ENCODE measurements at places on chromosomes 5 and 9. TPM values are rescaled to one million over a fixed set of nuclear protein-coding genes. Genes with fewer than 3 reads are reported as not detected.
A peak's percentile ranks its signal among the peaks of the same experiment; 100 is the strongest.

The PTPRD gene
- total RNA-seq = 5.4 TPM

- H3K27me3 ChIP-seq = no peaks in the 10 kb centered on the region
- no peaks in the 10 kb centered on the region for H3K36me3 ChIP-seq
- no peak for DNase-seq
- H3K4me1 ChIP-seq = no peaks in the 10 kb centered on the region
- H3K27ac ChIP-seq = no peak overlapping the region
- H3K4me3 ChIP-seq = no peak overlapping the region
Measured at GRCh38 chr5:72130351-72130761, 23.1 kb downstream of the MAP1B start.

DNA sequence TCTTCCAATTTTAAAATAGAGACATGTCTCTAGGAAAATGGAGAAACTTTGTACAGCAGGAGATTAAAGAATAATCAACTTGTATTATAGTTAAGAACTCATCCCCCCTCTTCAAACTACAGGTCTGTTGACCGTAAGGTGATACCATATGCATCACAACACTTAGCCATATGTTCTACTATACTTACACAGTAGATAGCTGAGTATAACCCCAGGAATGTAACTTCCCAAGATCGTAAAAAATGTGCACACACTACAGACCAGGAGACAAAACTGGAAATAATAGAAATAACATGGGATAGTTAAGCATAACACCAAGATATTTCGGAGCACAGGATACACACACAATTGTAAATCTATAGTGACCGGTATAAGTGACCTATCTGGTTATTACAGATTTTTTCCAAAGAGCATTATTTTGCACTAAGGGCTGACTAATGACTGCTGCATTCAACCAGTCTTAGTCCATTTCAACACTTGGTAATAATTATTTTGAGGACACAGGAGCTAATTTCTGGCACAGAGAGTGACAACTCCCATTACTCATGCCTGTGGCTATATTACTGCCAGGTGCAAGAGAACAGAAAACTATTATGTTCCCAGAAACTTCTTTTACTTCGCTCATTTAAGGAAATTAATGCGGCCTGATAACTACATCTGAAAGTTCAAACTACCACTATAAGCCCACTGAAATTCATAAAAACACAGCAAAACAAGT is 15.4 kb upstream of the ZNF622 start:
- H3K4me1 ChIP-seq = no peaks in the 10 kb centered on the region
- no peaks in the 10 kb centered on the region for H3K27me3 ChIP-seq
- H3K4me3 ChIP-seq = no peak overlapping the region

DNA sequence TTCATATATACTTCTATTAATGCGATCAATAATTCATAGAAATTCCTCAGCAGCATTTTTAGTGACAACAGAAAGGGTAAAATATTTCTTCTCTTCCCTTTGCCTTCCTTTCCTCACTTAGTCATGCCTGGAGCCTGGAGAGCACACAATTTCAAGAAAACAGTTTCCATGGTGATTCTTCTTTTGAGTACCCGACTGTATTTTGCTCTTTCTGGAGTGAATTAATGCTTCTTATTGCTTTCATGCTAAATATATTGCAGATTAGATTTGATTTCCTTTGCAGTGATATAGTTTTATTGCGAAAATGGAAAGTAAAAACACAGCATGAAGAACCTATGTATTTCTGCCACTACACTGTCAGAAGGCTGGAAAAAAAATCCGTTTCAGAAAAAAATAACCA is 153.5 kb downstream of the PPP2R2B start:
- no peak overlapping the region for H3K27ac ChIP-seq
- H3K36me3 ChIP-seq = no peaks in the 10 kb centered on the region
- no peaks in the 10 kb centered on the region for H3K27me3 ChIP-seq
- no peaks in the 10 kb centered on the region for H3K4me1 ChIP-seq
- no peak for DNase-seq
- H3K4me3 ChIP-seq = no peak overlapping the region

The PRDM9 gene
- total RNA-seq = not detected

- DNase-seq = peak; percentile 77
- H3K27me3 ChIP-seq = no peaks in the 10 kb centered on the region
- H3K27ac ChIP-seq = peak overlapping the region; percentile 96
Measured at GRCh38 chr5:150497274-150497988, 10.5 kb upstream of the NDST1 start.

GRCh38 chr9:121987314-121987713 is 105.8 kb downstream of the TTLL11 start:
- no peak overlapping the region for H3K4me3 ChIP-seq
- H3K27me3 ChIP-seq = no peaks in the 10 kb centered on the region
- H3K27ac ChIP-seq = no peak overlapping the region
- no peak for DNase-seq

- no peak for DNase-seq
- H3K27me3 ChIP-seq = no peaks in the 10 kb centered on the region
- H3K36me3 ChIP-seq = no peaks in the 10 kb centered on the region
Measured at GRCh38 chr5:72621576-72621975, 114.4 kb upstream of the ZNF366 start.

DNA sequence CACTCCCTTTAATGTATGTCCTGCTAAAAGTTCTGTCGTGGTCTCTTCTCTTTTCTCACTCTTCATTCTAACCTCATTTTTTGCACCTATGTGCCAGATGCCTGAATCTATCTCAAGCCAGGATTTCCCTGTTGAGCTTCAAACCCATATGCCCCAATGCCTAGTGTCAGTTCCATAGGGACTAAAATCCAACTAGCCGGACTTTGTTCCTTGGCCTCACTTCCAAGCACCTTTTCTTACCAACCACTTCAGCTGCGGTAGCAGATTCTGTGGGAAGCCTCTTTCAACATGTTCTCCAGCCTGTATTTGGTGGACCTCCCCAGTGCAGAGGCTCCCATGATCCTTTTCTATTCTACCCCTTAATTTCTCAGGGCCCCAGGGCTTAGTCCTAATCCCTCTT is 17.5 kb downstream of the C9orf57 start:
- DNase-seq = no peak
- H3K36me3 ChIP-seq = no peaks in the 10 kb centered on the region
- no peak overlapping the region for H3K4me3 ChIP-seq

The GABRA1 gene
- total RNA-seq = not detected

The NR4A3 gene
- total RNA-seq = 4.9 TPM

The KCNN2 gene
- total RNA-seq = not detected

- H3K4me3 ChIP-seq = no peak overlapping the region
- no peaks in the 10 kb centered on the region for H3K36me3 ChIP-seq
- no peak for DNase-seq
- no peak overlapping the region for H3K27ac ChIP-seq
- H3K4me1 ChIP-seq = no peaks in the 10 kb centered on the region
Measured at GRCh38 chr5:14778792-14779070, 92.8 kb downstream of the ANKH start.

The PCDHA2 gene
- total RNA-seq = 0.33 TPM

DNA sequence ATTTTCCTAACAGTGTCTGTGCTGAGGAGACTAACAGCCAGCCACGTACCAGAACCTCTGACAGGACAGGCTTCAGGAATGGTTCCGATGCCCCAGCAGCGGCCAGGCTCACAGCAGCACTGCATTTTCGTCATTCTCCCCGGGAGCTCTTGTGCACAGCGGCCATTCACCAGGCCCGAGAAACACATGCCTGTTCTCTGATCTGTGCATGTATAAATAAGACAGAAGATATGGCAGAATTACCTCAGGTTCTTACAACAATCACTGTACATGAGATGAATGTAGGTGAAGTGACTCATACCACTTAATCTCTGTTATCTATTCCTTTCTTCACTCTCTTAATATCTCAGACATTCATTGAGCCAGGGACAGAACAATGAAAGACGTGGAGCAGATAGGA is 143.0 kb downstream of the FBN2 start:
- DNase-seq = no peak
- H3K36me3 ChIP-seq = no peaks in the 10 kb centered on the region
- H3K27me3 ChIP-seq = no peaks in the 10 kb centered on the region
- H3K4me1 ChIP-seq = no peaks in the 10 kb centered on the region
- no peak overlapping the region for H3K27ac ChIP-seq
- H3K4me3 ChIP-seq = no peak overlapping the region

GRCh38 chr5:57550132-57550531 is 67.5 kb upstream of the ACTBL2 start:
- H3K27me3 ChIP-seq = no peaks in the 10 kb centered on the region
- DNase-seq = no peak
- H3K4me3 ChIP-seq = no peak overlapping the region
- H3K36me3 ChIP-seq = no peaks in the 10 kb centered on the region
- no peak overlapping the region for H3K27ac ChIP-seq

DNA sequence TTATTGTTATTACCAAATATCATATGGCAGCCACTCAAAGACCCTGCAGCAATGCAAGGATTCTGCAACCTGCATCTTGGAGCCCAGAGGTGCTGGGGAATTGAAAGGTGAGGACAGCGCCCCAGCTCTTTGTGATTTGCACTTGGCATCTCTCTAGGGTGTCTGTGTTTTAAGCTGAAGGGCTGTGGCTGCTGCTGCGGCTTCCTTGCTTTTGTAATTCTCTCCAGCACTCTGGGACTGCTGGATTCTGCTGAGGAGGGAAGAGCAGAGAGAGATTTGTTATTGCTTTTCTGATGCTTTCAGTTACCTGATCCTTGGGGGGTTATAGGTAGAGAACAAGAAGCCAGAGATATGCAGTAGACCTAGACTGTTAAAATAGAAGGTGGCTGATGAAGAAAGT is 562.4 kb downstream of the EBF1 start:
- no peak for DNase-seq
- H3K36me3 ChIP-seq = no peaks in the 10 kb centered on the region
- no peak overlapping the region for H3K27ac ChIP-seq
- no peak overlapping the region for H3K4me3 ChIP-seq
- no peaks in the 10 kb centered on the region for H3K4me1 ChIP-seq
- H3K27me3 ChIP-seq = no peaks in the 10 kb centered on the region

DNA sequence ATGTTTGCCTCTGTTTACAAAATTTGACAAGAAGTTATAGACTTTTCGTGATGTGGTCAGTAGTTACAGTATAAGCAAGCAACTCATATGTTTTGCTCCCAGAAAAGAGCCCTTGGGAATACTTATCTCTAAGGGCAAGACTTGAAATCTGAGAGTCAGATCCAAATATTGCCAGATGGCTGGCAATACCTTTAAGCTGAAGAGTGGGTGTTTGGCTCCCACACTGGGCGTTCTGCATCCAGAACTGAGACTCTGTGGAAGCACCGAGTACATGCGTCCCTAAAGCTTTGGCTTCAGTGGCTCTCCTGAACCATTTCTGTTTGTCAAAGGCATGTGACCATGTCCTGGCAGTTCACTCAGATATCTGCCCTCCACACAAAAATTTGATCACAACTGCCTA is 194.1 kb downstream of the DCP2 start:
- DNase-seq = no peak
- no peaks in the 10 kb centered on the region for H3K4me1 ChIP-seq
- H3K27me3 ChIP-seq = no peaks in the 10 kb centered on the region
- no peak overlapping the region for H3K4me3 ChIP-seq
- H3K27ac ChIP-seq = no peak overlapping the region
- H3K36me3 ChIP-seq = no peaks in the 10 kb centered on the region

DNA sequence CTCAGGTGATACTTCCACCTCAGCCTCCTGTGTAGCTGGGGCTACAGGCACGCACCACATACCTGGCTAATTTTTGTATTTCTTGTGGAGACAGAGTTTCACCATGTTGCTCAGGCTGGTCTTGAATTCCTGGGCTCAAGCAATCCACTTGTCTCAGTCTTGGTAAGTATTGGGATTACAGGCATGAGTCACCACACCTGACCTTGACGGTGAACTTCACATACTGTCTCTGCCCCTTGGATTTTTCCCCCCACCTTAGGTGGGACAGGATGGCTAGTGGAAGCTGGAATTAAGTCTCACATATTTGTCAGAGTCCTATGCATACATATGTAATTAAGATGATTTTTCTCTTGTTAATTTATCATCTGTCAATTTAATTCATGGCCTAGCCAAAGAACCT is 20.9 kb upstream of the RFK start:
- no peaks in the 10 kb centered on the region for H3K36me3 ChIP-seq
- no peak overlapping the region for H3K4me3 ChIP-seq
- H3K27me3 ChIP-seq = no peaks in the 10 kb centered on the region
- DNase-seq = no peak

The PCDHB2 gene
- 3.8 TPM for total RNA-seq

The TEX48 gene
- total RNA-seq = not detected

- no peaks in the 10 kb centered on the region for H3K4me1 ChIP-seq
- no peaks in the 10 kb centered on the region for H3K36me3 ChIP-seq
- no peak for DNase-seq
- H3K27ac ChIP-seq = no peak overlapping the region
- H3K27me3 ChIP-seq = no peaks in the 10 kb centered on the region
Measured at GRCh38 chr9:98975838-98976237, 32.1 kb downstream of the COL15A1 start.

DNA sequence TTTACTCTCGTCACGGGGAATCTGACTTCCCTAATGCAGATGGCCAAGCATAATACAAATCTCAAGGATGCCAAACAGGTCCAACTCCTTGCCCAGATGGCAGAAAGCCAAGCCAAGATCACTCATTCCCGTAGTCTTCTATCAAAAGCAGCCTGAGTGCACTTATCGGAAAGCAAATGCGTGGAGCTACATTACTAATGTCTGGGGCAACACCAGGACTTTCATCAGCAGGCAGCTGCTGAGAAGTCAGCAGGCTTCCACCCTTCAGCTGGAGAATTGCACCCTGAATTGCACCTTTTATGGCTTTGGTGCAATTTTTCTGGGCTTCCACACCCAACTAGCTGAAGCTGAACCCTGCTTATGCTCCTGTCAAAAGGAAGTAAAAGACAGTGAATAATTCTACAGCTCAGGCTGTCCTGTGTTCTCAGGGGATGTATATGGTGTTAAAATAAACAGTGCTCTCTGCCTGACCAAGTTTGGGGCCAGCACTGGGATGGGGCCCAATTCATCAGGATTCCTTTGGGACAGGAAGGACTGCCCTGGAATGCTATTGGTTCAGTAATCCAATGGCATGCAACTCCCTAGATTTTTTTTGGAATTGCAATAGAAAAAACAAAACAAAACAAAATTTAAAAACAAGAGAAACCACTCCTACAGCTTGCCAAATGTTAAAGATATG is 92.6 kb downstream of the DPYSL3 start:
- no peak overlapping the region for H3K4me3 ChIP-seq
- no peaks in the 10 kb centered on the region for H3K36me3 ChIP-seq
- H3K4me1 ChIP-seq = no peaks in the 10 kb centered on the region
- no peaks in the 10 kb centered on the region for H3K27me3 ChIP-seq

The PRLR gene
- 78.0 TPM for total RNA-seq

Measured in breast epithelium (tissue), 4 donors.